Gastroesophageal sphincter (tissue), 4 donors: ENCODE measurements at places on chromosomes 11 and 22. TPM values are rescaled to one million over a fixed set of nuclear protein-coding genes. Genes with fewer than 3 reads are reported as not detected.

The UBQLN3 gene
- total RNA-seq: 0.15 TPM

DNA sequence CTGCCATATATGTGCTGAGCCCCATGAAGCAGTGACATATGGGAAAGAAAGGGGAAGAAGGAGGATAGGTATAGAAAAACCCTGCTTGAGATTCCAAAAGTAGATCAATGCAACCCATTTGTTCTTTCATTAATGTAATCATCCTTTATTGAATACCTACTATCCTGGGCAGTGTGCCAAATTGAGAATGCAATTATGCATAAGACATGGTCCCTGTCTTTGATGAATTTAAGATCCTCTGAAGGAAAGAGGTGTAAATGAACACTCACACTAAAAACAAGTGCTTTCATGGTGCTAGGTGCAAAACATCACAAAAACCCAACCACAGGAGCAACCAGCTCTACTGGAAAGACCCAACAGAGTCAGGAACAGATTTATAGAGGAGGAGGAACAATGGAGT, 29.7 kb downstream of the FLI1 start:
- ATAC-seq: no peak

DNA sequence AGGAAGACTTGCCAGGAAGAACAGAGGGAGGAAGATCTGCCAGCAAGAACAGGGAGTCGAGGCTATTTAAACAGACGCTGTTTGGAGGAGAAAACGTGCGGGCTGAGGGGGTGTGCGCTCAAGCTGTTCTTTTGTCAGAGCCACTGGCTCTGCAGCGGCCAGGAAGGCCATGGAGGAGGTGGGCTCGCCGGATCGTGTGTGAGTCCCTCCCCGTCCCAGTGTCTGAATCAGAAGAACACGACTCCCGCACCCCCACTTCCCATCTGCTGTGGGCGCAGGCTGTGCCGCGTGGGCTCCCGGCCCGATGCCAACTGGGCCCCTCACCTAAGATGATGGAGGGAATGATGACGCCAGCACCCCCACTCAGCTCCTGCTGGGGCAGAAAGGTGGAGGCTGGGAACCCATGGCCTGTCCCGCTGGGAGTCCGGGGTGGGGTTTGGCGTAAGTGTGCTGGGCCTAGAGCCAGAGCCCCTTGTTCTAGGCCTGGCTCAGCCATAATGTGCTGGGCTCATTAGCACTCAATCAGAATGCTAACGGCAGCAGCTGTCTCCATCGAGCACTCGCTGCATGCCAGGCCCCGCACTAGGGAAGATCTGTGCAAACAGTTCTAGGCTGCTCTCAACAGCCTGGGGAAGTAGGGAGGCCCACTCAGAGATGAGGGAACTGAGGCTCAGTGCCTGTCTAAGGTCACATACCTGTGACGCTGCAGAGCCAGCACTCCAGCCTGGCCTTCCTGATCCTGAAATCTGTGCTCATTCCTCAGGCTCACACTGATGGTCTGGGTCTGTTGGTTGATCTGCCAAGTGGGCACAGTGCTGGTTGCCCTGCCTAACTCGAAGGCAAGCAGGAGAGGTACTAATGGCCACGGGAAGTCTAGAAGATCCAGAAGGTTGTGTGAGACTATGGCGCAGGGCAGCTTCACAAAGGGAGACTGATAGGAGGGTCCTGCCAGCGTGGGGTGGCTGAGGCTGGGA, 11.5 kb downstream of the NPTXR start:
- no peak for ATAC-seq

GRCh38 chr11:67664213-67664585, 10.2 kb downstream of the ALDH3B2 start:
- no peak for ATAC-seq

DNA sequence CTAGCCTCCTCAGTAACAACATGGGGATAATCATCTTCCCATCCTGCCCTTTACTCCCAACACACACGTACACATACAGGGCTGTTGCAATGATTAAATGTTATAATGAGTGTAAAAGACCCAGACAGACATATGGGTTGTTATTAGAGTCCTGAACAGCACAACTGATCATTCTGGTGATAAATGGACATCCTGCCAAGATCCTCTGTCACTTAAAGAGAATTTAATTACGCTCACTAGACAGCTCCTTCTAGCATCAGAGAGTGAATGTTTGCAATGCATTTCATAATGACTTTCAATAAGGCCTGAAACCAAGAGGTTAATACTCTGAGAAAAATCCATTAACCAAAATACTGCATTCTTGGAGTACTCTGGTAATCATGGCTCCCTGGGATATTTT, 115.8 kb downstream of the KCNC1 start:
- ATAC-seq: no peak

GRCh38 chr11:75946531-75947530, 131.8 kb downstream of the UVRAG start:
- no peak for ATAC-seq

DNA sequence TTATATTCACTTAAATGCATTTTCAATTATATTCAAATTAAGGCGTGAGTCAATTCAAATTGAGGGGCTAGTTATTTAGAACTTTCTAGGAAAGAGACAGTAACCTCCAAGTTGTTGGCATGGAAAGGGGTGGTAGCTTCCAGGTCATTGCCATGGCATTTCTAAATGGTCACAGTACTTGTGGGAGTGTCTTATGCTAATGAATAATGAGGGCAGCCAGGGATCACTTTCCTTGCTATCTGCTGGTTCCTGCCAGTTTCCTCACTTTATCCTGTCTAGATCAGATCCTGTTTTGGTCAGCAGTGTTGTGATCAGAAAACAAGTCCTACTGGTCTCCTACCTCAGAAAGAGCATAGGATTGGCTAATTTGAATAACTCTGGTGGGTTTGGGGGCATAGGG, 21.8 kb upstream of the RNASEH2C start:
- ATAC-seq: no peak

GRCh38 chr22:20771918-20772625, 1.8 kb upstream of the SERPIND1 start:
- no peak for ATAC-seq

- no peak for ATAC-seq
Measured at GRCh38 chr11:133896642-133897330, 51.5 kb upstream of the SPATA19 start.

GRCh38 chr22:37991731-37992442, 7.5 kb upstream of the SOX10 start:
- ATAC-seq: no peak

GRCh38 chr11:132987936-132988335, 544.4 kb downstream of the OPCML start:
- no peak for ATAC-seq

GRCh38 chr11:111785886-111786412, 19.8 kb upstream of the PPP2R1B start:
- no peak for ATAC-seq

DNA sequence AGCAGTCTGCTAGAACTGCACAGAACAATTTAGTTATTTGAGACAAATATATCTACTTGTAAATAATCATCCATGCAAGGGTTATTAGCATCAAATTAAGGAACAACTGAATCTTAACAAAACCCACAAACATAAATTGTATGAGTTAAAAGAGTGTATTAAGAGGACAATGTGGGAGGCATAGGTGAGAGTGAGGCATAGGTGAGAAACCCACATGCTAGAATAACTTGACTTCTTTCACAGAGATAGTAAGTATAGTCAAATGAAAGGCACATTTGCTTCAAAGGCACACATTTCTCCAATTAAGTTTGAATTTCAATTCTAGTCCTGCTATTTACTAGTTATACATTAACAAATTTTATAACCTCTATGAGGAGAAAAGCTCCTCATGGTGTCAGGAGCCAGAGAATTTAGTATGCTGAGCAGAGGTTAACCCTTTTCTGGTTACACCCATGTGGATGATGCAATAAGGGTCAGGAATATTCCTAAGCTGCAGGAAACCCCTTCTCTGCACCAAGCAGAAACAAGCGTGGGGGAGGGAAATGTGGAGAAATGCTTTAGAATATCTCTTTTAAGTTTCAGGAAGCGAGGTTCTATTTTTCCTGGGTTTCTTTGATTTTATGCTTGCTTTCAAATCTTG, 264.2 kb downstream of the GRM5 start:
- no peak for ATAC-seq

GRCh38 chr22:45692549-45692948, 20.9 kb downstream of the ATXN10 start:
- no peak for ATAC-seq
